ENCODE measurements at places on chromosomes 3 and 15.

DNA sequence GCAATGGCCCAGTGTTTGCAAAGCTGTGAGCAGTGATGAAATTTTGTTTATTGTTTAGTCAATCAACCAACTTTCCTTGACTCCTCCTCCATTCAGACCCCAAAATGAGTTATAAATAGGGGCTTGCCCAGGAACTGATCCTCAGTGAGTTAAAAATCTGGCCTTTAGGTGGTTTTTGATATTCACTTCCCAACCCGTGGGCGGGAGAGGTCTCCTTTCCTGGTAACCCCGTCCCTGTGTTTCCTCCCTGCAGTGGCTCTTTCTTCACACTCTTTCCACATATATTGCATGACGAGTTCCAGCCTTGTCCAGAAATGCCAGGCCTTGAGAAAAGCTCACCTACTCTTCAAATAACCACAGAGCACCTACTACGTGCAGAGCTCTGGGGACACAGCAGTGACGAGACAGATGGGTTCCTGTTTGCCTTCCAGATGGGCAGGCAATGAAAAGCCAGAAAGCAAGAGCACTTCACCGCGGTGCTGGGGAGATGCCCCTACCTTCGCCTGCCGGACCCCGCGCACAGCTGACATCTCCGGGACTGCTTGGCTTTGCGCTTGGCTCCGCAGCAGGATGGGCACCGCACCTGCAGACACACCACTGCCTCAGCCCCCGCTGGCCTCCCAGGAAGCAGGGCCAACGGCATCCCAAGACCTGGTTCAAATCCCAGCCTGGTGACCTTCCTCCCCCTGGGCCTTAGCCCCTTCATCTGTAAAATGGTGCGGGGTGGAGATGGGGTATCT is 17.2 kb downstream of the SSUH2 start:
- no peak for DNase-seq

GRCh38 chr3:160010578-160010977 is 21.9 kb downstream of the IL12A start:
- no peak for DNase-seq

- DNase-seq = peak; percentile 41
Measured at GRCh38 chr15:82849556-82850512, 40.4 kb downstream of the WHAMM start.

DNA sequence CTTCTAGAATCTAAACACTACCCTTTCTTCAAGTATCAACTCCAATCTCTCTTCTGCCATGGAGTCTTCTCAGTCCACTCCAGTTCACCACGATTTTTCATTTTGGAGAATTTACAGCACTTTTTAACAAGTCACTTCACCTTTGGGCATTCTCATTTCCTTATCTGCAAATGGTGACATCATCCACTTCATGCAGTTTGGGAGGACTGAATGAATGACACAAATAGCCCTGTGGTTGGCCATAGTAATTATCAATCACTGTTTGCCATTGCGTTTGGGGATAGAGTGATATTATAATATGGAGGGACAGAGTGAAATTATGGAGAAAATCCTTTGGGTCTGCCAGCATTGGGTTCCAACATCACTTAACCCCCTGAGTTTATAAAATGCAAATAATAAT is 38.0 kb upstream of the TM4SF1 start:
- no peak for DNase-seq

DNA sequence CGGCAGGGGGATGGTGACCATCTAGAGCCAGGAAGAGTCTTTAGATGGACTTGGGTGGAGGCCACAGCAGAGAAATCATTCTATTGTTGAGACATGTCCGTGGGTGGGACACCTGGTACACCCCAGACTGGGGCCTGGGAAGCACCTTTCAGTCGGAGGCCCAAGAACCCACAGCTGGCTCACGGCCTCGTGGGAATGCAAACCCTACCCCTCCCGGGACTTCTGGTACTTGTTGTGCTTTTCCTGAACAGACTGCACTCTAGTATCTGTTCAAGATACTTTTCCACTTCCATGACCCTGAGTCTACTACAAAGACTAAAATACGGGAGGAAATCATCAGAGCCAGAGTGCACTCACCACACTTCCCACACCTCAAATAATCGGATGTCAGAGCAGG is 60.7 kb downstream of the BDH1 start:
- no peak for DNase-seq

GRCh38 chr15:99677540-99678134 is 55.6 kb downstream of the LYSMD4 start:
- no peak for DNase-seq

- no peak for DNase-seq
Measured at GRCh38 chr15:43144512-43144911, 11.1 kb downstream of the TMEM62 start.

DNA sequence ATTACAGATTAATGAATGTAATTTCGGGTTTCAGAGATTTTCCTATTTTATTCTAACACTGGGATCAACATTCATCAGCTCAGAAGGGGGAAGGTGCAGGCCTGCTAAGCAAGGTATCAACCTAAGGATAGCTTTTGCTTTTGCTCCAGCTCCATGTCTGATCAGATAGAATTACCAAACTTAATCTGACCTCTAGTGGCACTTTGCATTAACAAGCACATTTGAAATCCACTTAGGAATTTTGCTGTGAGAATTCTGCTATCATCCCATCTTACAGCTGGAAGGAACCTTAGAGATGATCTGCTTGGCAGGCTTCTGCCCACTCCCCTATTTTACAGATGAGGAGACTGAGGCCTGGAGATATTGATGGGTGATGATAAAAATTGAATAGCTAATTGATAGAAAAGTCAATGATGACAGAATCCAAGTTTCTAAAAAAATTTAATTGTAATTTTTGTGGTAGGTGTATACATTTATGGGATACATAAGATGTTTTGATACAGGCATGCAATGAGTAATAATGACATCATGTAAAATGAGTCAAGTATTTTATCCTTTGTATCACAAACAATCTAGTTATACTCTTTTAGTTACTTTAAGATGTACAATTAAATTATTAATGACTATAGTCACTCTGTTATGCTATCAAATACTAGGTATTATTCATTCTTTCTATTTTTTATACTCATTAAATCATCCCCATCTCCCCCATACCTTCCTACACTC is 209.2 kb upstream of the ZPLD1 start:
- no peak for DNase-seq

DNA sequence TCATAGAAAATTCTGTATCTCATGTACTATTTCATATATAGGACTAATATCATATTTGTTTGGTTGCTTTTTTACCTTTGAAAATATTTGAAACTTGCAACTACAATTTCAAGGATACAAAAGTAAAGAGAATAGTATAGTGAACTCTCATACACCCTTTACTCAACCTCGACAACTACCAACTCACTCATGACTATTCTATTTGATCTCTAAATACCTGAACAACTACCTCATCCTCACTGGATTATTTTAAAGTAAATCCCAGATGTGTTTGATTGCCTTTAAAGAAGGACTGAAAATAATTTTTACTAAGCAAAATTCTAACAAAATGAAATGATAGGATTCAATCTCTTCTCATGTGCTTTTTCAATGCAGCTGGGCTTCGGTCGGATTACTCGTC is 12.1 kb downstream of the TMPRSS7 start:
- DNase-seq = no peak

DNA sequence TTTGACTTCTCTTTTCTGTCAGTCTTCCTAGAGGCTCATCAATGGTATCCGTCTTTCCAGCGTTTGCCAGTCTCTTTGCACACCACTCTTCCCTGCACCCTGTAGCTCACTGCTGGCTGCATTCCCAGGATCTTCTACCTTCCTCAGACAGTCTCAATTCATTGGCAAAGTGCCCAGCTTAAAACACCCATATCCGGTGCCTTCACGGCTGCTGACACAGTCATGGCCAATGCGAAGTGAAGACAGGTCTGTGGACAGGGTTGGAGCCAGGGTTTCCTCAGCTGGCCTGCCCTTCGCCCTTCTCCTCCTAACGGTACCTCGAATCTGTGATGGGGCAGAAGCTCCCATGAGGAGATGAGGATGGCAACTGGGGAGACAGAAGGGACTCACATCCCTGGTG is 36.1 kb downstream of the PTH1R start:
- DNase-seq = no peak

DNA sequence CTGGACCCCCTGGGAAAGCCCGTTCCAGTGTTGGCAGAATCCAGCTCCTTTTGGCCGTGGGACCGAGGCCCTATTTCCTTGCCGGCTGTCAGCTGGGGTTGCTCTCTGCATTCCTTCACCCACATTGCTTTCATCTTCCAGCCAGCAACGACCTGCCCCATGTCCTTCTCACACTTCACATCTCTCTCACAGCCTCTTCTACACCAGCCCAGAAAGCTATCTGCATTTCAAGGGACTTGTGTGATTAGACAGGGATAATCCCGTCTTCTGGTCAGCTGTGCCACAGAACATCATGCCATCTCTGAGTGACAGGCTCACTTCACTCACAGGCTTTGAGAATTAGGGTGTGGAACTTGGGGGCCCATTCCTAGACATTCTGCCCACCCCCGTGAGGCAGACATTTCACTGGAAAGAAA is 16.4 kb downstream of the EFCC1 start:
- no peak for DNase-seq

DNA sequence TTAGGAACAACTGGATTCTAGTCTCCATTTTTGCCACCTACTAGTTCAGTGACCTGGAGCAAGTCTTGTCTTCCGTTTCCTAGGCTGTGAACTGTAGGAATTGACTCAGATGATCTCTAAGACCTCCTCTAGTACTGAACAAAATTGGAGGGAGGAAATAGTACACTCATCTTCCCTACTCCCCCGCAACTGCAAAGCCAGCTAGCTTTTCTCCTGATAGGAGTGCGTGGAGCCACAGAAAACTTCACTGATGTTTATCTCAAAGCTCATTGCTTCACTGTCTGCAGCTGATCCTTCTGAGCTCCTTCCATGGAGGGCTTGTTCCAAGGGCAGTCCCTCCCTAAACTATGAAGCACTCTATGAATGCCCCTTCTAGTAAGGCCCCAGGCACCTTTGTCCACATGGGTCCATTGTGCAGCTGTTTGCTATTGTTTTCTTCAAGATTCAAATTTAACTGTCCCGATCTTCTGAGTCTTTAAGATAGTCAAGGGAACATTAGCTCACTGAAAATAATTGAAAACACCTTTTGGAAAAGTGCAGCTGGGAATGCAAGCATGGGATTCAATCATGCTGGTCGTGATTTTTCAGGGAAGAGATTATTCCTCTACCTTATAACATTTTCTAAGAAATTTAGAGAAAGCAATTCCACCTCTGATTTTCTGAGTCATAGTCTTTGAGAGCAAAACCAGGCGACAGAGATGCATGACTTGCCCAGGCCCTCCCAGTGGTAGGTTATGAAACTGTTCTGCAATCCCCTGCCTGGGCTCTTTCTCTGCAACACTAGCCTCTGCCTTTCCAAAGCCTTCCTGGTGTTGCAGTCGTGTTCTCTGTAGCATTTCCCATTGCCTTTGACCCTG is 24.3 kb downstream of the FILIP1L start:
- DNase-seq = no peak

DNA sequence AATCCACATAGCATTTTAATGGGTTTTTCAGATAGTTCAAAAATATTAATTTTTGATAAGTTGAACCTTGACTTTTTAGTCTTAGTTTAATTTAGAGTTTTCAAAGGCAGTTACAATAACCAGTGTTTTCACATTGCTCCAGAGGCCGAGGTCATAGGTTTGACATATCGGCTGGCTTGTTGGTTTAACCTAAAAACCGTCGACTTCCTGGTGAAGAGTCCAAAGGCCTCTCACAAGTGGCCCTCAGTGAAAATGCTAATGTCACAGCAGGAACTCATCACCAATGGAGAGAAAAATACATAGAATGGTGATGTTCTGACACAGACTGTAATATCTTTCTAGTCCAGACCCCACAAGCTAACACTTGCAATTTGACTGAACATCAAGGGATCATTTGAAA is 642.3 kb downstream of the PLOD2 start:
- DNase-seq = no peak

- no peak for DNase-seq
Measured at GRCh38 chr3:55362210-55362960, 124.7 kb downstream of the WNT5A start.

DNA sequence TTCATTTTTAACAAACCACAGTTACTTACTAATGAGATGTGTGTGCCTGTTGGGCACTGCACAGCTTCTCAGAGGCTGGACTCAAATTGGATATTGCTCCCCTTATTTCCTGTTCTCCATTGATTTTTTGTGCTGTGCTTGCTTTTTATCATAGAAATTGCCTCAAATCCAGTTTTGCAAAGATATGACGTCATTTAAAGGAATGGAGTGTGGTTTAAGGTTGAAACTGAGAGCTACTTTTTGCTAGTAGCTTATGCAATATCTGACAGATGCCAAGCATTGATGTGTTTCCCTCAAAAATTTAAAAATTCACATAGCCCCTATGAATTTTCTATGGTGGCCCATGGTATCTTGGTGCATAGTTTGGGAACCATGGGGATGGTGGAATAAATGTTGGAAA is 67.7 kb upstream of the ROPN1 start:
- DNase-seq = no peak

GRCh38 chr3:186374376-186374775 is 12.3 kb upstream of the DGKG start:
- no peak for DNase-seq

GRCh38 chr15:88484682-88485331 is 17.3 kb downstream of the MRPS11 start:
- no peak for DNase-seq

DNA sequence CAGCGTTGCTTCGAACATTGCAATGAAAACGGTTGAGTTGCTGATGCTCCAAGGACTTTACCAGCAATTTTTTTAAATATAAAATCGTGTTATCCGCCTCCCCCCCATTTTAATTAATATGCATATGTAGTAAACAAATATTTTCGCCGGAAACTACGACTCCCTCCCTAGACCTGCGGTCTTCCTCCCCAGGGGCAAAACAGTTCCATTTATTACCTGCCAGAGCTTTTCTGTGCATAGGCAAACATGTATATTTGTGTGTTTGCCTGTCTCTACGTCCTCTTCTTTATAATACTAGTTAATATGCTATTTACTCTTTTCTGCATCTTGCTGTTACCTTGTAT is 593 bp upstream of the RSL24D1 start:
- DNase-seq = no peak

GRCh38 chr3:157582637-157582973 is 79.4 kb upstream of the VEPH1 start:
- DNase-seq = no peak

- DNase-seq = no peak
Measured at GRCh38 chr15:31051496-31052080, 49.9 kb downstream of the TRPM1 start.

DNA sequence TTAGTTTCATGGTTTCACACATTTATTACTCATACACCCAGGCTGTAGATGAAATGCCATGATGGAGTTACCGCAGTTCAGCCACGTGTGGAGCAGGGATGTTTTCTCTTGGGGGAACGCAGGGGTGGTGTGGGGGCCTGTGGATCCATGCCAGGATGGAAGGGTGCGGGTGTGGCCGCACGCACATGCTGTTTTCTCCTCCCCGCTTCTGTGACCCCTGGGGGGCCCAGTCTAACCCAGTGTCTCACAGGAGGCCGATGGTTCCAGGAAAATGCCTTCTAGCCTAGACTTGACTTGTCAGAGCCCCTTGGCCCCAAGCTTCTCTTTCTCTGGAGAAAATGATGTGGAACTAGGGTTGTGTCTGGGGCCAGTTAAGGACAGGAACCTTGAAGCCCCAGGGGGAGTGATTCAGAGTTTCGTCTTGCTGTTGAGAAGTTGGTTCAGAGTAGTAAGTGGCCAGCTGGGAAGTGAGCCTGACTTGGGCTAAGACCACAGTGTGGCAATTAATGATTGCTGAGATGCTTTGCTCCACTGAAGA is 240.4 kb upstream of the BHLHE40 start:
- no peak for DNase-seq

- no peak for DNase-seq
Measured at GRCh38 chr3:192825657-192826200, 91.9 kb downstream of the MB21D2 start.

All from stimulated activated CD4-positive, alpha-beta T cell treated with anti-CD3 and anti-CD28 coated beads, Interleukin-12 subunit alpha, Interleukin-12 subunit beta, amount 100 ng/mL, for 48 hours (primary cell).